Activated T-cell treated with anti-CD3 and anti-CD28 coated beads, Interleukin-2, amount 50 U/mL, for 1 hour (primary cell): ENCODE measurements at places on chromosomes 11 and 22.

- DNase-seq = peak; percentile 56
Measured at GRCh38 chr22:19889951-19890350, 35.3 kb upstream of the GNB1L start.

DNA sequence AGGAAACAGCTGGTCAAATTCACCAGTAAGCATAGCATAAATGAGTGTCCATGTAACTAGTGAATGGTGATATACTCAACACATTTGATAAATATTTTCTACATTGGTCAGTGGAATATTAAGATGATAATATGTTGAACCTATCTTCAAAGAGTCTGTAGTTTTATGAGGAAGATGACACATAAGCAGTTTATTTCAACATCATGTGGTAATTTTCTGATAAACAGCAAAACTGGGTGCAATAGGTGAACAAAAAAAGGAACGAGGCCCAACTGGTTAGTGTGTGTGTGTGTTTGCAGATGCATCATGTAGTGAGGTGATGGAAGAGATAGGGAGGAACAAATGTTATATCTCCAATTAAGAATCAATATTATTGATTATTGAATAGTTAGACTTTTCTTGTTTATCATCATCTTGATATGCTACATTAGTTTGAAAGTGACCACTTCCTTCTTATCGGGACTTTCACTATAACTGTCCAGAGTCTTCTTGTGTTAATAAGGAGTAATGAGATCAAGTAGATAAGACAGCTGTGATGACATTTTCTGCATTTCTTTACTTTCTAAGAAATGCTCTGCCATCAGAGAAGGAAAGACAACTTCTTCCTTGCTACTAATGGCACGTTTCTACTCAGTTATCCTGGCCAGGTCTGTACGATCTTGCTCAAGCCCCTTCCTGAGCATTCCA, 270.7 kb downstream of the ETS1 start:
- no peak for DNase-seq

- DNase-seq = no peak
Measured at GRCh38 chr11:17021511-17021910, 7.3 kb upstream of the PLEKHA7 start.

DNA sequence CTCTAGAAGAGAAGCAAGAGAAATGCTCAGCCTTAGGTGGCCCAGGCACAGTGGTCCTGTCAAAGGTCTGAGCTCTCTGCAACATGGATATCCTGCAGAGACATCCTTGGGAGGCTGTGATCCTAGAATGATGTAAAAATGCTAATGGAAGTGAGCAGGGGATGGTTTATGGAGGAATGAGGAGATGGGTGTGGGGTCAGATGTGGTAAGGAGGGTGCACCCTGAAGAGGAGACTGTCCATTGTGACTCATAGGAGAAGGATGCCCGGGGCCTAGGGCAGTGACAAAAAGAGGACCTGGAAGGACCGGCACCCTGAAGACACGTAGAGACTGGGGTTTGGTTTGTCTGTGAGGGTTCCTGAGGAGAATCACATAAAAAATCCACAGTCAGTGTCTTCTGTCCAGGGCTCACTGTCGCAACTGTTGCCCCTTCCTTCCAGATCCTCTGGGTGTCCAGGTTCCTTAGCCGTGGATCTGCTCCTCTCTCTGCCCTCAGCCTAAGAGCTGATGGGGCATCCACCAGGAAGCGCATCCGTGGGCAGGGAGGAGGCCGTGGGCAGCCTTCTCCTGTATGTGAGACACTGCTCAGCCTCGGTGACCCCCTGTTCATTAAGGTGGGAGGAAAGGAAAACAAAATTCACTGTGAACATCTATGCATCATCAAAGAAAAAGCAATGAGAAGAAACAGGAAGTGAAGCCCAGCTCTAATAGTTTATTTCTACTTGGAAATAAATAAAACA, 110.7 kb downstream of the VPREB1 start:
- DNase-seq = no peak

GRCh38 chr11:118128310-118128709, 24.3 kb downstream of the SCN4B start:
- no peak for DNase-seq

DNA sequence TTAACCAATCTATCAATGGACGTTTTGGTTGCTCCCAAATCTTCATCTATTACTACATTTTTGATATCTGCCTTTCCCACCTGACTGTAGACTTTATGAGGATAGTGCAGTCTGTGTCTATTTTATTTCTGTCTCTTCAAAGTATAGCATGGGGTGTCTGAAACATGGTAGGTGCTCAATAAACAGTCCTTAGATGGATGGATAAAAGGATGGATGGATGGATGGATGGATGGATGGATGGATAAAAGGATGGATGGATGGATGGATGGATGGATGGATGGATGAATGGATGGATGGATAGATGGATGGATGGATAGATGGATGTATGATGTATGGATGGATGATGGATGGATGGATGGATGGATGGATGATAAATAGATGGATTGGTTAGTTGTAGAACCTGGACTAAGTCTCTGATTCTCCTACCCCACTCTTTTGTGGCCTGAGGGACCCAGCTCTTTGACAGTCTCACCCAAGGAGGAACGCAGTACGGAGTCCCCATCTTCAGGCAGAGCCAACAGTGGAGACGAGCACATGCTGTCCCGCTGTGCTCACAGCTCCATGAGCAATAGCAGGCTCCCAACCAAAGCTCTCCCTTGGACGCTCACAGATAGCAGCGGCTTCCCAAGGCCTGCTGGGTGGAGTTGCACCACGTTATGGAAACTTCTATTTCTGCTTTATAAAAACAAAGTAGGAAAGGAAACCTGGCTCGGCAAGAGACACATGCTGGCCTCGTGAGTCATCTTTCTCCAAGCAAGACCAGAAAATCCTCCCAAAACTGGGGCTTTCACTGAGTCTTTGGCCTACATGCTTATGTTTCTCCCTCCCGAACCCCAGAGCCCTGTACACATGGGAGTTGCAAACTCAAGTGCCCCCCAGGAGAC, 448.0 kb downstream of the MIAT start:
- DNase-seq = no peak

DNA sequence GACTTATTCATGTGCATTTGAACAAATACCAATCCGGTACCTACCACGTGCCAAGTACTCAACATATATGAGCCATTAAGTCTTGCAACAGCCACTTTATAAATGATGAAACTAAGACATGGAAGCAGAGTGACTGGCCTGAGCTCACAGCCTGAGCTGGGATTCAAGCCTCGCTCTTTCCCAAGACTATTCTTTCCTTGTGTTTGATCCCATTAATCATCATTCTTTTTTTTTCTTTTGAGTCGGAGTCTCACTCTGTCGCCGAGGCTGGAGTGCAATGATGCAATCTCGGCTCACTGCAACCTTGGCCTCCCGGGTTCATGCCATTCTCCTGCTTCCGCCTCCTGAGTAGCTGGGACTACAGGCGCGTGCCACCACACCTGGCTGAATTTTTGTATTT, 119.3 kb downstream of the ABTB2 start:
- DNase-seq = no peak

GRCh38 chr11:33040862-33041453, 1.6 kb downstream of the TCP11L1 start:
- DNase-seq = no peak

- DNase-seq = no peak
Measured at GRCh38 chr11:94857337-94857736, 89.2 kb downstream of the AMOTL1 start.

DNA sequence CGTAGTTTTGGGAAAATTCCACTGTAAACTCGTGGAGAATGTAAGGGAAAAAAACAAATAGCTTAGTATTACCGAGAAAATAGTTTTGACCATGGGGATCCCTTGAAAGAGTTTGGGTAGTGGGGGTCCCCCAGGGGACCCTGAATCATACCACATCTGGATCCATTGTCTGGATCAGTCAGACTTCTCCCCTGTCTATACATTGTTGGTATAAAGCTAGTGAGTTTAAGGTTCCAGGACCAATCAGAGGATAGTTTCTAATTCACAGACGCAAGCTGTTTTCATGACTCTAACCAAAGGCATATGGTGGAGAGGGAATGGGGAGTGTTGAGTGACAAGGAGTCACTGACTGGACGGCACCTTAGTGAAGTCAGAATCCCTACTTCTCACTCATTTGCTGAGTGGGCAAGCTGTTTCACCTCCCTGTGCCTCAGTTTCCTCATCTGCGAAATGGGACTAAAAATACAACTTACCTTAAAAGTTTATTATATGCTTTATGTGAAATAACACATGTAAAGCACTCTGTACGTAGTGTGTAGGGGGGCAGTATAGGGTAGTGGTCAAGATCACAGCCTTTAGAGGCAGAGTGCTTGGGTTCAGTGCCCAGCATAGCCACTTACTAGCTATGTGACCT, 90.2 kb downstream of the TRAF6 start:
- no peak for DNase-seq

GRCh38 chr11:118338637-118339061, 3.9 kb downstream of the CD3D start:
- peak; percentile 86 for DNase-seq

DNA sequence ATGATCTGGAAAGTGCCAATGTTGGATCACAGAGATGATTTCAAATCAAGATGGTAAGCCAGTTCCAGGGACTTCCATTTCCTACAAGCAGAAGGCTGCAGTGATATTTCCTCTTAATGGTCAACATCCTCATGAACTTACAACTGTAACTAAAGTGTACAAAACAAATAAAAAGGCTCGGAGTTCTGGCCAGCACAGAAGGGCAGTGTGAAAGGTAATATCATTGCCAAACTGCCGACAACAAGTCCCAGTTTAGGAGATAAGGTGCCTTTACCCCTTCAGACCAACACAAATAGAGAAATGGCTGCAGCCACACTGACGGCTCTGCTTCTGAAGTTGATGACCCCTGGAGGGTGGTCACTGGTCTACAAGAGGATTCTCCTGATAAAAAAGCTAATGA, 91.1 kb downstream of the ETS1 start:
- DNase-seq = no peak

DNA sequence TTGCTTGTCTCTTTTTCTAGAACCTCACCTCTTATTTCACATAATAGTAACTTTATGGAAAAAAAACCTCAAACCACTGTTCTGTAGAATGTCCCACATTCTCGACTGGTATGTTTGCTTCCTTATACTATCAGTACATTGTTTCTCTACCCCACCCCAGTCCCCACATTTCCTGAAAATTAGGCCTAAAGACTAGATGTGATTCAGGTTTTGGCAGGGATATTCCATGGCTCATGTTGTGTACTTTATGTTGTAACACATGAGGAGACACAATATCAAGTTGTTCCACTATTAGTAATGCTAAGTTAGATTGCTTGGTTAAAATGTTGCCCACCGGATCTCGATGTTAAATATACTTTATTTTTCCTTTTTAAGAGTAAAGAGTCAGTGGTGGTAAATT, 34.7 kb downstream of the DDIAS start:
- DNase-seq = no peak

DNA sequence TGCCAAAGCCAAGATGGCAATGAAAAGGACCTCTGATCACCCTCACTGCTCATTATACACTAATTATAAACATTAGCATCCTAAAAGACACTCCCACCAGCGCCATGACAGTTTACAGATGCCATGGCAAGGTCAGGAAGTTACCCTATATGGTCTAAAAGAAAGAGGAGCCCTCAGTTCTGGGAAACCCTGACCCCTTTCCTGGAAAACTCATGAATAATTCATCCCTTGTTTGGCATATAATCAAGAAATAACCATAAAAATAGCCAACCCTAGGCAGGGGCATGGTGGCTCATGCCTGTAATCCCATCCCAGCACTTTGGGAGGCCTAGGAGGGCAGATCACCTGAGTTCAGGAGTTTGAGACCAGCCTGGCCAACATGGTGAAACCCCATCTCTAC, 12.7 kb upstream of the CAPN5 start:
- DNase-seq = no peak

GRCh38 chr11:8649361-8649760, 33.1 kb downstream of the TRIM66 start:
- DNase-seq = no peak

- peak; percentile 74 for DNase-seq
Measured at GRCh38 chr11:77472991-77473800, 698 bp downstream of the PAK1 start.

DNA sequence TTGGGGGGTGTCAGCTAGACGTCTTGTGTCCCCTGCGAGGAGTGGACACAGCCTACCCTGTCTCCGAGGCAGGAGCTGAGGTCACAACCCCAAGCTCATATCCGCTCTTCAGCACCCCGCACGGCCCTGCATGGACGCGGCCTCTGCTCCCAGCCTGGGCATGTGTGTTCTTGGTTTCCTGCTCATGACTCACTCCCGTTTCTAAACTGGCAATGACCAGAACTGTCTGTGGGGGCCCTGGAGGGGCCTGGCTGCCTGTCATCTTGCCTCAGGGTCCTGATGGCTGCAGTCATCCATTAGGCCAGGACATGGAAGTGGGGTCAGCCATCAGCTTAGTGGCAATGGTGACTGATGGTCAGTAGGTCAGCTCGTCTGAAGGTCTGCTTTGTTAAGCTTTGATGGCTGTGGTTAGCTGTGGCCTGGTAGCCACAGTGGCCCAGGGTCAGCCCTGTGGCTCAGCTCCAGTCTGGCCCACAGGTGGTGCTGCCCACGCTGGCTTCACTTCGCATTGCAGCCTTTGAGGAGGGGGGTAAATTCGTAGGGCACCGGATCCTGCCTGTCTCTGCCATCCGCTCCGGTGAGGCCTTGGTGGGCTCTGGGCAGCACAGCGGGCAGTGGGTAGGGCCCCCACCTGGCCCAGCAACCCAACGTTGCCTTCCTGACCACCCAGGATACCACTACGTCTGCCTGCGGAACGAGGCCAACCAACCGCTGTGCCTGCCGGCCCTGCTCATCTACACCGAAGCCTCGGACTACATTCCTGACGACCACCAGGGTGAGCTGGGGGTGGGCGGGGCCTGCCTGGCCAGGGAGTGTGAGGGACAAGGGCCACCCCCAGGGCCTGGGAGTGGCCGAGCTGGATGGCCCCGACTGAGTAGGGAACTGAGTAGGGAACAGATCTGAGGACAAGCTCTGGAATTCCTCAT, 12.0 kb downstream of the PLCB3 start:
- no peak for DNase-seq

- DNase-seq = no peak
Measured at GRCh38 chr11:11629368-11629767, 7.6 kb upstream of the GALNT18 start.

DNA sequence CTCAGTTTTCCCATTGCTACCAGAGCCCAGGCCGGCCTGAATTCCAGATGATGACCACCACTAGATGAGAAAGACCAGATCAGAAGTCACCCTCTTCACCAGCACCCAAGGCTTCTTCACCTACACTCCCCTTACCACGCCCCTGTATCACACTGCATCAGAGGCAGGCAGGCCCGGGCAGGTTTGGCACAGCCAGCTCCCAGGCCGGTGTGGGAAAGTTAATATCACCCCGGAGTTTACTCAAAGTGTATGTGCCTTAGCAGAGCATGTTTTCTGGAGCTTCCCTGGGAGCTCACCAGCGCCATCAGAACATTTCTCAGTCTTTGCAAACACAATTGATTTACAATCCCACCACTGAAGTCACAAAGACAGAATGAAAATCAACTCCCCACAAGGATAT, 47.5 kb upstream of the POU2AF1 start:
- no peak for DNase-seq

GRCh38 chr11:70798296-70798695, 400.0 kb downstream of the CTTN start:
- no peak for DNase-seq

DNA sequence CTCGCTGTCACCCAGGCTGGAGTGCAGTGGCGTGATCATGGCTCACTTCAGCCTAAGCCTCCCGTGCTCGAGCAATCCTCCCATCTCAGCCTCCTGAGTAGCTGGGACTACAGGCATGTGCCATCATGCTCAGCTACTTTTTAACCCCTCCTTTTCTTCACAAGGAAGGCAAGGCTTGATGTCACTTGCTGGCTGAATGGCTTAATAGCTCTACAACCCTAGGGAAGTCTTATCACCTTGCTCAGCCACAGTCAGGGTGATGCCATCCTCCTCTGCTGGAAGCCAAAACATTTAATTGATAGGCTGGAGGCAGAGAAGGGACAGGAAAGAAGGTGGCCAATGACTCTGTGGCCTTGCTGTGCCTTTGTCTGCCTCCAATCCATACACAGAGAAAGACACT, 131.9 kb downstream of the MED15 start:
- no peak for DNase-seq
